Uterus (tissue), 4 donors: ENCODE measurements at places on chromosomes 16 and 17.

DNA sequence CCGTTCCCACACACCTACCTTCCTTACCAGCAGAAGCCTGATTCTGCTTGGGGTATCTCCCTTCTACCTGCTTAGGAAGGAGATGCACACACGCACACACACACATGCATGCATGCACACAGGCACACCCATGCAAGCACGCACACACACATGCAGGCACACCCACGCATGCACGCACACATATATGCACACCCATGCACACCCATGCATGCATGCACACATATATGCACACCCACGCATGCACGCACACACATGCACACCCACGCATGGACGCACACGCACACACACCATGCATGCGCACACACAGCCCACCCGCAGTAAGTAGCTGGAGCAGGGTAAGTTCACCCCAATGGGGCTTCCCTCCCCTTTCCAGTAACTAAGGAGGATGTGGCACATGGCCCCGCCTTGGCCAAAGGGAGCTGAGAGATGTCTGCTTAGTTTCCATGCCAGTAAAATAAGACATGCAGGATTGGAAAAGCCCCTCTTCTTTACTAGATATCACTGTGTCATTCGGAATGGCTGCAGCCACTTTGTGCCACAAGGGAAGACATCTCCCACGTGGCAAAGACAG, 33.7 kb downstream of the ADCY9 start:
- H3K36me3 ChIP-seq: no peaks in the 10 kb centered on the region
- no peaks in the 10 kb centered on the region for H3K27me3 ChIP-seq
- H3K4me3 ChIP-seq: no peak overlapping the region
- DNase-seq: no peak
- H3K27ac ChIP-seq: no peak overlapping the region

GRCh38 chr16:2443555-2443954, 14.3 kb downstream of the CCNF start:
- no peak overlapping the region for H3K4me3 ChIP-seq
- no peaks in the 10 kb centered on the region for H3K27me3 ChIP-seq
- no peaks in the 10 kb centered on the region for H3K36me3 ChIP-seq

GRCh38 chr16:6576606-6577005, 756.0 kb upstream of the RBFOX1 start:
- DNase-seq: no peak
- H3K27me3 ChIP-seq: no peaks in the 10 kb centered on the region
- no peak overlapping the region for H3K27ac ChIP-seq
- no peaks in the 10 kb centered on the region for H3K36me3 ChIP-seq

DNA sequence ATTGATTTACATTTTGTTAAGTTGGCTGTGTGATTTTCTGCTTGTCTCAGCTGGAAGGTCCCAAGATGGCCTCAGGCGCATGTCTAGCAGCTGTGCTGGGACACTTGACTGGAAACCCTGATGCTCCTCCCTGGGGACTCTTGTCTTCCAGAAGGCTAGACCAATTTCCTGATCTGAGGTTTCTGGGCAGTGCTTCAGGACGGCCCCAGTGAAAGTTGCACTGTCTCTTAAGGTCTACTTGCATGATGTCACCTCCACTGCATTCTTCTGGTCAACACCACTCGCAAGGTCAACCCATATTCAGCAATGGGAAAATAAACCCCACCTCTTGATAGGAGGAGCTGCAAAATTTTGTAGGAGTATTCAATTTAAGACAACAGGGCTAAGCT, 116.0 kb downstream of the SALL1 start:
- H3K27ac ChIP-seq: no peak overlapping the region
- H3K36me3 ChIP-seq: no peaks in the 10 kb centered on the region
- H3K27me3 ChIP-seq: no peaks in the 10 kb centered on the region
- H3K4me3 ChIP-seq: no peak overlapping the region

DNA sequence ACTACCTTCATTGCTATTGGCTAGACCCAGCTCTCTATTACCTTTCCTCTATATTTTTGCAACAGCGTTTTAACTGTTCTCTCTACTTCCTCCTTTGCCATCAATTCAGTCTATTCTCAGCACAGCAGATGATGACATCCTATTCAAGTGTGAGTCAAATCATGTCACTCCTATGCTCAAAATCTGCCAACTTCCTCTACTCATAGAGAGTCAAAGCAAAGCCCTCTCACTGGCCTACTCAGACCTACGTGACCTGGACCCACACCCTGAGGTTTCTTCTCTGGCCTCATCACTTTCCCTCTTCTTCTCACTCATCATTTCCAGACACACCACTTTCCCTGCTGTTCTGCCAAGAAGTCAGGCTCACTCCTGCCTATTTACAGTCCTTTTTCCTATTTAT, 289.0 kb upstream of the AXIN2 start:
- no peak for DNase-seq
- H3K27me3 ChIP-seq: no peaks in the 10 kb centered on the region
- no peak overlapping the region for H3K4me3 ChIP-seq

GRCh38 chr16:72743011-72743761, 304.7 kb downstream of the ZFHX3 start:
- H3K27ac ChIP-seq: no peak overlapping the region
- H3K4me3 ChIP-seq: no peak overlapping the region
- H3K36me3 ChIP-seq: no peaks in the 10 kb centered on the region
- H3K4me1 ChIP-seq: no peaks in the 10 kb centered on the region
- no peaks in the 10 kb centered on the region for H3K27me3 ChIP-seq
